ENCODE measurements at places on chromosomes 7 and 10. TPM values are rescaled to one million over a fixed set of nuclear protein-coding genes. Genes with fewer than 3 reads are reported as not detected.
A peak's percentile ranks its signal among the peaks of the same experiment; 100 is the strongest.

GRCh38 chr7:72281308-72281707 is 130.8 kb downstream of the CALN1 start:
- no peaks in the 10 kb centered on the region for H3K27me3 ChIP-seq
- no peaks in the 10 kb centered on the region for H3K4me1 ChIP-seq
- DNase-seq, result no peak
- no peak overlapping the region for H3K4me3 ChIP-seq

GRCh38 chr7:80630608-80631405 is 7.6 kb upstream of the CD36 start:
- H3K4me1 ChIP-seq, result peaks cover 90% of the 10 kb centered on the region
- H3K27ac ChIP-seq, result peak overlapping the region; percentile 88
- no peaks in the 10 kb centered on the region for H3K27me3 ChIP-seq
- H3K4me3 ChIP-seq, result peak overlapping the region; percentile 45
- no peaks in the 10 kb centered on the region for H3K36me3 ChIP-seq

GRCh38 chr7:106039486-106040060 is 72.5 kb downstream of the SYPL1 start:
- H3K27me3 ChIP-seq, result no peaks in the 10 kb centered on the region
- no peak for DNase-seq
- no peak overlapping the region for H3K4me3 ChIP-seq
- H3K4me1 ChIP-seq, result peaks cover 4% of the 10 kb centered on the region
- no peak overlapping the region for H3K27ac ChIP-seq

- peak overlapping the region; percentile 63 for H3K4me3 ChIP-seq
- H3K27me3 ChIP-seq, result no peaks in the 10 kb centered on the region
- DNase-seq, result no peak
- peaks cover 7% of the 10 kb centered on the region for H3K4me1 ChIP-seq
Measured at GRCh38 chr7:17300437-17300836, 2.0 kb downstream of the AHR start.

GRCh38 chr7:32588657-32589056 is 93.4 kb downstream of the AVL9 start:
- no peak for DNase-seq
- H3K4me1 ChIP-seq, result peaks cover 14% of the 10 kb centered on the region
- H3K27me3 ChIP-seq, result no peaks in the 10 kb centered on the region
- no peak overlapping the region for H3K4me3 ChIP-seq
- peaks cover 18% of the 10 kb centered on the region for H3K36me3 ChIP-seq

DNA sequence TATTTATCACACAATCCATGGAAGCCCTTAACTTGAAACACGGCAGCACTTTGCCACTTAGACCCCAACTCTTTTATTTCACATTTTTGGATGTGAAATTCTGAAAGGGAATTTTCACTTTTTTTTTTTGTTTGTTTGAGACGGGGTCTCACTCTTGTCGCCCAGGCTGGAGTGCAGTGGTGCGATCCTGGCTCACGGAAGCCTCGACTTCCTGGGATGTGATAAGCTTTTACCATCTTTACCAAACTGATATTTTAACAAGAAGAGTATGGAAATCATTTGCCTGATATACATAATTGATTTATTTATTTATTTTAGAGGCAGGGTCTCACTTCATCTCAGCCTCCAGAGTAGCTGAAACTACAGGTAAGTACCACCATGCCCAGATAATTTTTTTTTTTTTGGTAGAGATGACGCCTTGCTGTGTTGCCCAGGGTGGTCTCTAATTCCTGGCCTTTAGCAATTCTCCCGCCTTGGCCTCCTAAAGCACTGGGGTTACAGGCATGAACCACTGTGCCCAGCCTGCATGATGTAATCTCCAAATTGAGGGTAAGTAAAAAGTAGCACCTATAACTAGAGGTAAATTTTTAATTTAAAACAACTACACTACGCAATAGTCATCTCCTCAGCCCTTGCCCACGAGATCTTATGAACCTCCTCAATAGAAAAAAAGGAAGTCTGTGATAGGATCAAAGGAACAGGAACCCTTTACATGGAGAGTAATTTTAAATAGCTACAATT is 180.7 kb upstream of the KLF14 start:
- no peaks in the 10 kb centered on the region for H3K36me3 ChIP-seq
- no peak for DNase-seq
- H3K4me1 ChIP-seq, result peaks cover 97% of the 10 kb centered on the region
- H3K27me3 ChIP-seq, result no peaks in the 10 kb centered on the region
- H3K27ac ChIP-seq, result peak overlapping the region; percentile 91

DNA sequence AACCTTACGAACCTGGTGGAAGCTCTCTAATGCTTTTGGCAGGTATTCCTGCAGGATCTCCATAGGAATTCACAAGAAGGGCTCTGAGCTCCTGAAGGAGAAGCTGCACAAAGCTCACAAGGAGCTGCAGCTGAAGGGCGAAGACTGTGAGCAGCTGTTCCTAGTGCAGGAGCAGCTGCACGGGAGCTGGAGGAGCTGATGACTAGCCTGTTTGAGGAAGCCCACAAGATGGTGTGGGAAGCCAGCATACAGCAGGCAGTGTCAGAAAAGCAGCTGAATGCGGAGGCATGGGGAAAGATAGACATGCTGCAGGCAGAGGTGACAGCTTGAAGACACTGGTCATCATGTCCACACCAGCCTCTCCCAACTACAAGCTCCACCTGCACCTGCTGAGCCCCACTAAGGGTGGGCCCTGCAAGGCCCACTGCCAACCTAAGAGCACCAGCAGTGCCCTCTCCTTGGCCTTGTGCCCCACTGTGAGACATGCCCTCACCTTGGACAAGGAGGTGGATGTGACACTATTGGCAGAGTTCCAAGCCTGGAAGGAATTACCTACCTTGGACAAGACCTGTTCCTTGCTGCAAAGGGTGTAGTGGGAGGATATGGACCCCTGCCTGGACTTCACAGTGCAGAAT is 250.6 kb downstream of the BBS9 start:
- no peaks in the 10 kb centered on the region for H3K4me1 ChIP-seq
- peaks cover 12% of the 10 kb centered on the region for H3K36me3 ChIP-seq
- no peaks in the 10 kb centered on the region for H3K27me3 ChIP-seq
- no peak for DNase-seq
- no peak overlapping the region for H3K4me3 ChIP-seq

GRCh38 chr7:94676431-94676830 is 20.5 kb upstream of the SGCE start:
- no peaks in the 10 kb centered on the region for H3K4me1 ChIP-seq
- H3K36me3 ChIP-seq, result no peaks in the 10 kb centered on the region
- no peak overlapping the region for H3K27ac ChIP-seq
- H3K27me3 ChIP-seq, result no peaks in the 10 kb centered on the region
- no peak for DNase-seq

GRCh38 chr7:6487184-6487545 is 39.4 kb upstream of the DAGLB start:
- no peaks in the 10 kb centered on the region for H3K27me3 ChIP-seq
- H3K36me3 ChIP-seq, result no peaks in the 10 kb centered on the region
- no peak overlapping the region for H3K4me3 ChIP-seq
- no peak overlapping the region for H3K27ac ChIP-seq
- peaks cover 13% of the 10 kb centered on the region for H3K4me1 ChIP-seq

- H3K36me3 ChIP-seq, result no peaks in the 10 kb centered on the region
- H3K27me3 ChIP-seq, result no peaks in the 10 kb centered on the region
Measured at GRCh38 chr7:140003913-140004382, 58.8 kb downstream of the PARP12 start.

GRCh38 chr7:105118612-105119600 is 104.9 kb downstream of the KMT2E start:
- DNase-seq, result no peak
- H3K27me3 ChIP-seq, result no peaks in the 10 kb centered on the region

- H3K4me1 ChIP-seq, result no peaks in the 10 kb centered on the region
- H3K36me3 ChIP-seq, result no peaks in the 10 kb centered on the region
- DNase-seq, result no peak
- no peak overlapping the region for H3K27ac ChIP-seq
Measured at GRCh38 chr10:78066728-78067430, 33.2 kb downstream of the RPS24 start.

DNA sequence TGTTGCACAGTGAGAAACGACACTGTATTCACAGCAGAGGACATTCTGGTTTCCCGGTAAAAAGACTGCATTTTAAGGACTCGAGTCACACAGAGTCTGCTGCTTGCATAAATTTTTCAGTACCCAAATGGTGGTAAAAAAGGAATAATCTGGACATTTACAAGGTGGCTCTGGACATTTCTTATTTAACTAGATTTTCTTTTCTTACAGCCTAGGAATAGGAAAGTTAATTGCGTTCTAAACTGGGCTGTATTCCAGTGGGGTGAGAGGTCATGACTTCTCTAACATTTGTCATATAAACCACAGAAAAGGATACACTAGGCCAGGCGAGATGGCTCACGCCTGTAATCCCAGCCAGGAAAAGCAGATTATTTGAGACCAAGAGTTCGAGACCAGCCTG is 237.5 kb upstream of the KLF6 start:
- no peaks in the 10 kb centered on the region for H3K4me1 ChIP-seq
- no peak for DNase-seq
- no peak overlapping the region for H3K4me3 ChIP-seq
- no peaks in the 10 kb centered on the region for H3K27me3 ChIP-seq
- H3K36me3 ChIP-seq, result no peaks in the 10 kb centered on the region
- no peak overlapping the region for H3K27ac ChIP-seq

Gene OAT
- total RNA-seq, result 97.2 TPM

Gene PPP2R2D
- 29.8 TPM for total RNA-seq

Gene SCRN1
- total RNA-seq, result 1.8 TPM

Gene ASZ1
- total RNA-seq, result not detected

Gene DGKB
- total RNA-seq, result 0.07 TPM

Gene KCNMA1
- 96.5 TPM for total RNA-seq

Data from gastrocnemius medialis (tissue), 4 donors.